AG09309 (cell line): ENCODE measurements at places on chromosomes 5 and 9.
A peak's percentile ranks its signal among the peaks of the same experiment; 100 is the strongest.

GRCh38 chr9:92325991-92326500, 293 bp downstream of the CENPP start:
- DNase-seq = no peak

GRCh38 chr5:98641671-98642070, 131.8 kb upstream of the RGMB start:
- no peak for DNase-seq

- no peak for DNase-seq
These were observed 40.0 kb upstream of the MYO10 start for GRCh38 chr5:16975950-16976624.

- no peak for DNase-seq
These were observed 18.5 kb downstream of the TMEM268 start for GRCh38 chr9:114629563-114630090.

GRCh38 chr5:2921176-2921575, 169.7 kb upstream of the IRX2 start:
- DNase-seq = no peak

DNA sequence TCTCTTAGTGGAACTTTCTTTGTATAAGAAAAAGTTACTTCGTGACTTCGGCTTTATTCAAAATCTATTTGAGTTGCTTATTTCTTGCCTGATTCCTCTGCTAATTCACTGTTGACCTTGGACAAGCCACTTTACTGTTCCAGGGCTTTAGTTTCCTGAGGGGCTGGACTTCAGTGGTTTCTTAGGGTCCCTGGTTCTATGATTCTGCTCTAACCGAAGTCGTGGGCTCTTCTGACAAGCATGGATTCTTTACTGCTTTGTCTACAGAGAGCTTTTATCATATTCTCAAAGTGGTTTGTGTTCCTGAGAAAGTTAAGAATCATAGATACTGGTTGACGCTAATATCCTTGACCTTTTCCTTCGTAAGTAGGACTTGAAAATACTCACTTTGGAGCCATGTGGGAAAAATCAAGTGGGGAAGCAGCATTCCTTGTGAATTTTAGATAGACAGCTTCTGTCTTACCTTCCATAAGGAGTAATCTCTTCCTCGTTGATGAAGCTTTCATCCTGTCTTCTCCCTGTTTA, 21.1 kb downstream of the EXOSC2 start:
- DNase-seq = no peak

- no peak for DNase-seq
These were observed 240.8 kb upstream of the ZNF462 start for GRCh38 chr9:106622164-106622487.

- no peak for DNase-seq
These were observed 225.8 kb downstream of the MEF2C start for GRCh38 chr5:88657136-88657535.

- DNase-seq = peak; percentile 50
These were observed 27.7 kb upstream of the GAS1 start for GRCh38 chr9:86975036-86975435.

GRCh38 chr5:73938280-73938937, 312.4 kb downstream of the ARHGEF28 start:
- DNase-seq = peak; percentile 91

- no peak for DNase-seq
These were observed 11.4 kb downstream of the HABP4 start for GRCh38 chr9:96461336-96461735.

- no peak for DNase-seq
These were observed 83.4 kb downstream of the LPAR1 start for GRCh38 chr9:110954822-110955291.

DNA sequence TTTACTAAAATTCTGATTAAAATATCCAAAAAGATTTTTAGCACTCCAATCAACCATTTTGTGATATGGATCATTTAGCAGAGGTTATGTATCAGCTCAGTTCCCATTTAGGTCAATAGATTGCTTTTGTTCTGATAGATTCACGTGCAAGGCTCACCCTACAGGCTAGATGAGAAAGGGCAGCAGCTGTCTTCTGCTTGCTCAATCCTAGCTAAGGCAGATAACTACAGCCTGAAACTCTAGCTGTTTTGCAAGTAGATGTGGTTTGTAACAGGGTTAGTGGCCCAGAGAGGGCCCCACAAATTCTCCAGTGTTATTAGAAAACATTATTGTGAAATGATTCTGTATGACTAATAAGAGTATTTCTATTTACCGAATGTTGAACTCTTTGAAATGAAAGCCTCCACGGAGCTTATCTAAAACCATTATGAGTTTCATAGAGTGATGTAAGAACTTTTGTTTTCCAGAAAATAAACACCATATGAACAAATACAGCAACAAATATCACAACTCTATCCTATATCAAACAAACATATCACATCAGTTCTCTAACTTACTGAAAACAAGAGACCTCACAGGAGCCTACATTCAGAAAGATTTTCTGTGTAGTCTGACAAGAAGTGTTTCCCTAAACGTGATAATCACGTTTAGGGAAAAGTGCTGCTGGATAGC, 841.9 kb upstream of the ACO1 start:
- DNase-seq = no peak

- DNase-seq = no peak
These were observed 621 bp downstream of the SEC16A start for GRCh38 chr9:136482046-136482792.

DNA sequence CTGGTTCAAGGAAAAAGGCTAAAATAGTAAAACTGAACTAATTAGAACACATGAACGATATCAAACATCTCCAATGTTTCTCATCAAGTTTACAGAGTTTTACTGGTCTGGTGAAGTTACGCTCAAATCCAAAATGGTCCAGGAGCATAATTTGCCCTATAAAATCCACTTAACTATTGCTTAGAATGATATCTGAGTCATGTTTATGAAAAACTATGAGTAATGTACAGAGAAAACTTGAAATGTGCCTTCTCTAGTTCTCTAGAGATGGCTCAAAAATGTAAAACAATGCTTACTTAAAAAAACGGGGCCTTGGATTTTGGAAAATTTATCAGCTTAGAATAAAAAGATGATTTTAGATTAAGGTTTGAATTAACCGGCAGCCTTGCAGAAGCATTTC, 108.1 kb downstream of the FBXW11 start:
- no peak for DNase-seq

- DNase-seq = no peak
These were observed 20.7 kb upstream of the GRPEL2 start for GRCh38 chr5:149324641-149325040.

DNA sequence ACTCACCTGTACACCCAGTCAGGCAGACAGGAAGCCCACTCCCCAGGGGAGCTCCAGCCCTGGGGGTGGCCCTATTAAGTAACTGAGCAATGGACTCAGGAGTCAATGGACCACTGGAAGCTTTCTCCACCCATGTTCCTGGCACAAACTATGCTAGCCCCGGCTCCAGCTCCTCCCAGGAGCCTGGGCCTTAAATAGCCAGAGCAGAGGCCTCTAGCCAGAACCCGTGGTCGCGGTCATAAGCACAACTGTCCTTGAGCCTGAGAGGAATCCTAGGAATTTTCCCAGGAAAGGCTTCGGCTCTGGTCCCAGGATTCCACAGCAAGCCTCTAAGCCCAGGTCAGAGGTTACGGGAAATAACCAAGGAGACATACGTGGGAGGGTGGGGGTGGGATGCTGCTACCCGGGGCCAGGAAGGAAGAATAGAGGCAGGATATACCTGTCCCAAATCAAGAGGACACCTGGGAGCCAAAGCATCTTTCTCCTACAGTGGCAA, 5.5 kb downstream of the SEPTIN8 start:
- DNase-seq = peak; percentile 32

DNA sequence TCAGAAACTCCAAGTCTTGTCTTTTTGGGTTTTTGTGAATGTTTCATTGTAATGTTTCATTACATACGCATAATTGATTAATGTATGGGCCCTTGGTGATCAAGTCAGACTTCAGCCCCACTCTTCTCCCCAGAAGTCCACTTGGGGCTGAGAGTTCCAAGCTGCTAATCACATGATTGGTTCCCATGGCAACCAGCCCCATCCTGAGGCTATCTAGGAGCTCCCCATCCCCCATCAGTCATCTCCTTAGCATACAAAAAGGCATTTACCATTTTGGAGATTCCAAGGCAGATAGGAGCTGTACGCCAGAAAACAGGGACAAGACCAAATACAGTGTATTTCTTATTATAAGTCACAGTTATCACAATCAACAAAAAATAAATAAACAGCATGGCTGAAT, 22.9 kb upstream of the SYK start:
- DNase-seq = no peak

DNA sequence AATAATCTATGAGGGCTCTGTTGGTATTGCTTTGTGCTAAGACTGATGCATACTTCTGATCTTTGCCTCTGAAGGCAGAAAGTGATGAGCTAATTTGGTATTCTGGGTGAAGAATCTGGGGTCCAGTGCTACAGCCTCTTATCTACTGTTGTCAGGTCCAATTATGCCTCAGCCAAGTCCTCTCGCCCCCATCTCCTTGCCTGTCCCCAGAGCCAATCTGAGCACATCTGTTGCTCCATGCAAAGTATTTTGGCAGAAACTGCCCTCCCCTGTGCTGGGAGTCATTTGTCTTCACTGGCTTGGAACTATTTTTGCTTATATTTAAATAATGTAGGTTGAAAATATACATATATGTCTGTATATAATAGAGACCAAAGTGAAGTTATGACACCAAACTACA, 23.4 kb downstream of the LSM11 start:
- DNase-seq = no peak

DNA sequence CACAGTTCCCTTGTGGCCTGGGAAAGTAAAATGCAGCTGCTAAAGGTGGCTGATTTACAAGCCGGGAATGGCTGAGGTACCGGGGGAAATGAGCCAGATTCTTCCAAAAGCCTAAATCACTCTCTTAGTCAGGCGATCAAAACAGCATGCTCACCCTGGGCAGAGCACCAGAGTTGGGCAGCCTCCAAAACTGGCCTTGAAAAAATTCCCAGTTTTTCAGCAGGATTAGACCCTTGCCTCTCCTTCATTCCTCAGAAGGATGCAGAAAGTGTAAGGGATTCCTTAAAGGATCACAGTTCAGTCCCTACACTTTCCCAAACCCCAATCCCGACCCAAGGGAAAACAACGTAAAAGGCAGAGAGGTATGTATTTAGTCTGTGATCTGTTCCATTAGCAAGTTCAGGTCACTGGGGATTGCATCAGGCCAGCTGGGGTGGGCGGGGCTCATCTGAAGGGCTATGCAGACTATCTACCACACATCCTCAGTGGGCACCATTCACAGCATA, 16.9 kb downstream of the TMEM174 start:
- peak; percentile 41 for DNase-seq

DNA sequence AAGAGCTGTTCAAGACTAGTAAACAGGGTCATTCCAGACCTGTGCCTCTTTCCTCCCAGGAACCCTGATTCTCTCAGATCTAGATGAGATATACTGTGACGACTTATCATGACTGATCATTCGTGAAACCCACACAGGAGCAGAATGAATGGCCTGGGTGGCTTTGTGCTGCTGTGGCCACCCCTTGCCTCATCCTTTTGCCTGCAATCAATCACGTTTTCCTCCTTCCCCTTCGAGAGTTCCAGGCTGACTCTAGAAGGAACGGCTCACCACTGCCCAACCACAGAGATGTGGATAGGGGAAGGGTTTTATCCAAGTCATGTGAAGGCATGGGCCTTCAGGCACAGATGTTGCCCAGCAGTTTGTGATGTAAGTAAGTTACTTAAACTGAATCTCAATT, 5.8 kb downstream of the ANXA6 start:
- DNase-seq = no peak

- DNase-seq = no peak
These were observed 540.2 kb downstream of the CETN3 start for GRCh38 chr5:89869346-89869745.

DNA sequence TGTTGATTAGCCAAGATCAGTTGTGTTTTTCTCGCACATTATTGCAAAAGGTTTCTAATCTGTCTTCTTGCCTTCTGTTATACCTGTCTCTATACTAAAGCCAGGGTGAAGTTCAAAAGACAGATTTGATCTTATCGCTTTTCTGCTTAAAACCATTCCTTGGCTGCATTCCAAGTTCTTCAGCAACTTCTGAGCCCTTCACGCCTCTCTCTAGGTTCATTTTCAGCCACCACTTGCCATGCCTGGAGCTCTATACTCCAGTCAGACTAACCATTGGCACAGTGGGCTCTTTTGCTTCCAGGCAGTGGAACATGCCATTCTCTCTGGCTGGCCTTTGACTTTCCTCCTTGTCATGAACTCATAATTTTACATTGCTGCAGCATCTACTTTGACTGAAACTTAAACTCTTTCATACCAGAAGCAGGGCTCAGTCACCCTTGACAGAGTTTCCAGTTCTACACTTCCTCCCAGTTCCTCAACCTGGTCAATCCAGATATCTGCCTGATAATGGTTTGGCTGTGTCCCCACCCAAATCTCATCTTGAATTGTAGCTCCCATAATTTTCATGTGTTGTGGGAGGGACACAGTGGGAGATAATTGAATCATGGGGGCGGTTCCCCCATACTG, 114.4 kb downstream of the SLC12A2 start:
- no peak for DNase-seq

GRCh38 chr5:153158608-153159007, 331.9 kb upstream of the GRIA1 start:
- no peak for DNase-seq

DNA sequence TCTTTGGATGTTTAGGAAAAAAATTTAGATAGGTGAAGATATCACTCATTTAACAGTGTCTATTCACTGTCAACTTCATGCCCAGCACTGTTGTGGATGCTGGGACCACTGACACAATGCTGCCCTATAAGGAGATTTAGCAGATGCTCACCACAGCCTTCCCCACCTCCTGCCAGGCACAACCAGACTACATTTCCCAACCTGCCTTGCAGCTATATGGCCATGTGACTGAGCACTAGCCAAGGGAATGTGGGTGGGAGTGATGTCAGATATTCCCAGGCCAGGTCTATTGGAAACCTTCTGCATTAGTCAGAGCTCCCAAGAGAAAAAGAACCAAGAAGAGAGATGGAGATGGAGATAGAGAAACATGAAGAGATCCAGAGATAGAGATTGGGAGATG, 302.6 kb upstream of the TAS2R1 start:
- DNase-seq = peak; percentile 28

- no peak for DNase-seq
These were observed 6.9 kb upstream of the OLFM1 start for GRCh38 chr9:135080286-135081263.

- no peak for DNase-seq
These were observed 141.6 kb upstream of the IL12B start for GRCh38 chr5:159471904-159472303.

- no peak for DNase-seq
These were observed 478.9 kb downstream of the PSAT1 start for GRCh38 chr9:78775696-78776295.

- DNase-seq = no peak
These were observed at the start of gene VLDLR for GRCh38 chr9:2621722-2622460. Gene VLDLR (plus strand): TSS chr9:2621787. CDS start chr9:2622190, 403 bp downstream.

GRCh38 chr5:27038476-27038875, at the start of gene CDH9:
Gene CDH9 (minus strand): TSS chr5:27038586. CDS start chr5:26988333, 50,253 bp downstream.
- DNase-seq = no peak
